Activated CD4-positive, CD25-positive, alpha-beta regulatory T cell treated with anti-CD3 and anti-CD28 coated beads, Interleukin-2, amount 50 U/mL, for 16 hours (primary cell): ENCODE measurements at places on chromosomes 3 and 15.

DNA sequence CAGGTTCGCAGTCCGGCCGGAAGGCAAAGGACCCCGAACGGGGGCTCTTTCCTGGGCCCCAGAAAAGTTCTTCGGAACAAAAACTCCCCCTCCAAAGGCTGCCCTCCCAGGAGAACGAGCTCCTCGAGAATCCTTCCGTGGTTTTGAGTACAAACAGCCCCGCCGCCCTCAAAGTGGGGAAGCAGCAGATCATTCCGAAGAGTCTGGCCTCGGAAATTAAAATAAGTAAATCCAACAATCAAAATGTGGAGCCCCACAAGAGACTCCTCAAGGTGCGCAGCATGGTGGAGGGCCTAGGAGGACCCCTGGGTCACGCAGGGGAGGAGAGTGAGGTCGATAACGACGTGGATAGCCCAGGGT lies 1.3 kb downstream of the ARHGEF26 start:
- DNase-seq: no peak

- DNase-seq: no peak
These were observed 386.6 kb upstream of the THBS1 start for GRCh38 chr15:39194106-39194830.

DNA sequence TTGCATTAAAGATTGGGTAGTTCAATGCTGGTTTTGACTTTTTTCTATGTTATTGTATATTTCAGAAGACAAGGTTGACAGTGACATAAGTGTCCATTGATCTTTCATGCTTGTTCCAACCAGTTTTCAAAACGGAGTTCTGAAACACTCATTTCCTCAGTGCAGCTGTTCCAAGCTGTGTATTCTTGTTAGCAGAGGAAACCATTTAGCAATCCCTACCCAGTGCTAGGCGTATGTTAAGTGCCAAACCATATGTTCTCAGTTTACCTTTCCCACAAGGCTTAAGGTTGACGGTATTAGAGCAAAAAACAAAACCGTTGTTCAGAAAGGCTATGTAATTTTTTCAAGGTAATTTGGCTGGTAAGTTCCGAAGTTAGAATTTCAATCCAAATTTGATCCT lies 9.1 kb downstream of the ATOSA start:
- DNase-seq: no peak

DNA sequence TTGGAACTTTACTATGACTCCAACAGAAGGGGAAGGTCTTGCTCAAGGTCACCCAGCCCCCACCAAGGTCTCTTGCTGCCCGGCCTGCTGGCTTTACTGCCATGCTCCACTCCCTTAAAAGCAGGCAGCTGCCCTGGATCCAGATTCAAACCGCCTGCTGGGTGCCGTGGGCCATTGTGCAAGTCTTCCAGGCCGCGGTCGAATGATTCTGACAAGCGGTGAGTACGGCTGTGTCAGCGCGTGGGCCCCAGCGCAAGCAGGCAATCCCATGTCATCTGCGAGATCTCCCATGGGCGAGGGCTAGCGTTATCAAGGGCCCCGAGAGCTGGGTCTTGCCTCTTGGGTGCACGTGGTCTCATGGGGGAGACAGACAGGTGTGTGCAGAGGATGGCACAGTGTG lies 37.6 kb downstream of the CORO2B start:
- no peak for DNase-seq

DNA sequence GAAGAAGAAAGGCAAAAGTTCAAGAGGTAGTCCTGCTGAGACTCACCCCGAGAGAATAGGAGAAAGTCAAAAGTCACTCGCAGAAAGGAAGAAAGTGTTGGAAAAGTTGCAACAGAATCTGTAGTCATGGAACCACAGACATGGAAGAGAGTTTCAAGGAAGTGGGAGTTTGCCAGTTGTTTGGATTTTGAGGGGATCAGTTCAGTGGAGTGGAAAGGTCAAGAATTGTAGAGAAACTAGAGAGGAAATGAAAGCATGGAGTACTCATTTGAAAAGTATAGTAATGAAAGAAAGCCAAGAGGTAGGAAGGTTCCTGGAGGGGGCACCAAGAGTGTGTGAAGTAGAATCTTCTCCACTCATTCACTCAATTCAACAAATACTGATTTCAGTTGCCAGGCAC lies 34.7 kb downstream of the SPTSSB start:
- DNase-seq: no peak

GRCh38 chr3:23713641-23714040 lies 92.1 kb upstream of the UBE2E1 start:
- DNase-seq: no peak

GRCh38 chr15:37165395-37165794 lies 65.0 kb upstream of the MEIS2 start:
- DNase-seq: no peak

DNA sequence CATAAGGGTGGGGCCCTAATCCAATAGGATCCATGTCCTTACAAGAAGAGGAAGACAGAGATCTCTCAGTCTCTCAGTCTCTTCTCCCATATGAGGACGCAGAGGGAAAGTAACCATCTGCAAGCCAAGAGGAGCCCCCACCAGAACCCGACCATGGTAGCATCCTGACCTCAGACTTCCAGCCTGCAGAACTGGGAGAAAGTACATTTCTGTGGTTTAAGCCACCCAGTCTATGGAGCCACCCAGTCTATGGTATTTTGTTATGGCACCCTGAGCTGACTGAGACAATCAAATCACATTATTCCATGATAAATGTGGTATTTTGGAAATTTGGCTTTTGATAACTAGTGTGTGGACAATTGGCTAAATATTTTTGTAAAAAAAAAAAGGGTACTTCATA lies 101.5 kb upstream of the TMC3 start:
- DNase-seq: no peak

DNA sequence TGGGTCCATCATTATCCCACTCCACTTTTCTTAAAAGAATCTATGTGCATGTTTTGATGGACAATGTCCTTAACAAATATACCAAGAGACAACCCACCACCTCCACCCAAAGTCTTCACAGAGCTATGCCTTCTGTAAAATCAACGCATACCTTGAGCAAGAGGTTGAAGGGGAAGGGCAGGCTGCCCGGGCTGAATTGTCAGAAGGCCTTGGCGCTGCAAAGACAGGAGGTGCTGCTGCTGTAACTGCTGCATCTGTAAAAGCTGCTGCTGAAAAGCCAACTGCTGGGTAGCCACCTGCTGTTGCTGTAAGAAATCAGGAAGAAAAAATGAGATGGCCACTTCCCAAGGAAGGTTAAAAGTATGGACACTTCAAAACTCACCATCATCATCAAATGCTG lies 536.7 kb downstream of the FOXP1 start:
- DNase-seq: no peak

DNA sequence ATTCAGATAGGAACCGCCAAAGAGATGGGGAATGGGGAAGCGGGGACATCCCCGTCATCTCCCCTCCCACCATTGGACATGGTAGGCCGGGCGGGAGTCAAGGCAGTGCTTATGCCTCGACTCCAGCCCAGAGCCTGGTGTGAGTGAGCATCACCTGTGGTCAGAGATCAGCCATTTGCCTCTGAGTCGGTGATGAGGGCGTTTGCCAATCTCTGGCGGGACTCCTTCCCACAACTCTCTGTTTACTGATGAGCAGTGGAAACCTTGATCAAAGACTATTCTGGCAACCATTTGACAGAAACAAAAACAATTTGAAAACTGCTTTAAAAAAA lies 63.9 kb upstream of the HES1 start:
- no peak for DNase-seq

GRCh38 chr3:43786526-43787305 lies 96.0 kb downstream of the ABHD5 start:
- DNase-seq: no peak

DNA sequence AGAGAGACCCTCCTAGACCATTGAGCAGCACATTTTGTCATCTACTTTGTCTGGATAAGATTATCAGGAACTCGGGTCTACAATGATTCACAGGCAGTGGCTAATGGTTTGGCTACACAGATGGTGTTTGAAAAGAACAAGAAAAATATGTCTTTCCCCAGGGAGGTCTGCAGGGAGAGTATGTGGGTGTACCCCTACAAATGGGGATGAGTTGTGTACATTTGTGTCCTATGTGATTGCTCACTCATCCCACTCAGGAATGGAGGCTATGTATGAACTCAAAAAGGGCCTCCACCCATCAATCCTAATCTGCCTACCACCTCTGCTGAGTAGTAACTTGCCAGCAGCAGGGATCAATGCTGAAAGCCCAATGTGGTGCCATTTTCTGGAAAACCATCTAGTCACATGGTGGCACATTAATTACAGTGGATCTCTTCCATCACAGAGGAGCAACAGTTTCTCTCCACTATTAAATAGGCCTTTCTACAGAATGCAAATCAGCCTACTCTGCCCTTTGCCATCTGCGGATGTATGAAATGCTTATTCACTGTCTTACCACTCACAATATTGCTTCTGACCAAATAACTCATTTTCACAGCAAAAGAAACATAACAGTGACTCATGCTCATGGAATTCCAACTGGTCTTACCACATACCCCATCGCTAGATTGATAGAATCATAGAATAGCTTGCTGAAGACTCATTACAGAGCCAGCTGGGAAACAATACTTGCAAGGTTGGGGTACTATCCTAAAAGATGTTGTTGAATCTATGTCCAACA lies 48.3 kb upstream of the TRIM42 start:
- no peak for DNase-seq

- no peak for DNase-seq
These were observed 26.0 kb downstream of the NBEAL2 start for GRCh38 chr3:47005212-47006144.

GRCh38 chr15:69121198-69121828 lies 39.1 kb upstream of the GLCE start:
- no peak for DNase-seq

- no peak for DNase-seq
These were observed 62.7 kb downstream of the POMGNT2 start for GRCh38 chr3:43043071-43043766.

- DNase-seq: no peak
These were observed 58.8 kb downstream of the KIF9 start for GRCh38 chr3:47223755-47224154.

- no peak for DNase-seq
These were observed 993.2 kb downstream of the NTRK3 start for GRCh38 chr15:87263296-87263695.

GRCh38 chr15:40316931-40317330 lies 6.6 kb upstream of the INAFM2 start:
- DNase-seq: no peak

DNA sequence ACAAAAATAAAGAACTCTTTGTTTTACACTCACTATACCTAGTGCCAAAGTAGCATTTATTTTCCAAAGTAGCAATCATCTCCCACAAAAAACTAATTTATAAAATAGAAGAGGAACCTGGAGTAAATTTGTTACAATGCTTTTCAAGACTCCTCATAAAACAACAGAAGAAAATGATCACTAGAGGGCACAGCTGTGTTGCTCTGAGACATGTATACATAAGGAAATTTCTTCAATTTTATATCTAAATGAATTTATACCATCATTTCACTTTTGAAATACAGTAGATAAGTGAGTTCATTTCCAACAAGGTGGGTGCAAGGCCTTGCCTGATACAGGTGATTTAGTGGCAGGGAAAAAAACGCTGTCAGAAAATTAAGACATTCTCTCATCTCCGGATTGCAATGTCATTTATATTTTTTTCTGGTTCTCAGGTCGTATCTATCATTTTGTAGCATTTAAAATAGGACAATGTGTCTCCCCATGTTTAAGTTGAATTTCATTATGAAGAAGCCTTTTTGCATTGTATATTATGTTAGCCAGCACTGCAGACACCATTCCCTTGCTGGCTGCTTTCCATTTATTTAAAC lies 25.3 kb upstream of the ARHGEF26 start:
- DNase-seq: no peak
